NCI-H748 treated with DMSO at 0.1 percent for 48 hours (cell line): ENCODE measurements at places on chromosomes 1 and 21.
A peak's percentile ranks its signal among the peaks of the same experiment; 100 is the strongest.

DNA sequence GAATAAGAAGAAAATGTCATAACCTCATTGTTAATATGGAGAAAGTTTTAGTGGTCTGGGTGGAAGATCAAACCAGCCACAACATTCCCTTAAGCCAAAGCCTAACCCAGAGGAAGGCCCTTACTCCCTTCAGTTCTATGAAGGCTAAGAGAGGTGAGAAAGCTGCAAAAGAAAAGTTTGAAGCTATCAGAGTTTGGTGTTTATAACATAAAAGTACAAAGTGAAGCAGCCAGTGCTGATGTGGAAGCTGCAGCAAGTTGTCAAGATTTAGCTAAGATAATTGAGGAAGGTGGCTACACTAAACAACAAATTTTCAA lies 67.6 kb upstream of the BCL9 start:
- no peak for DNase-seq

DNA sequence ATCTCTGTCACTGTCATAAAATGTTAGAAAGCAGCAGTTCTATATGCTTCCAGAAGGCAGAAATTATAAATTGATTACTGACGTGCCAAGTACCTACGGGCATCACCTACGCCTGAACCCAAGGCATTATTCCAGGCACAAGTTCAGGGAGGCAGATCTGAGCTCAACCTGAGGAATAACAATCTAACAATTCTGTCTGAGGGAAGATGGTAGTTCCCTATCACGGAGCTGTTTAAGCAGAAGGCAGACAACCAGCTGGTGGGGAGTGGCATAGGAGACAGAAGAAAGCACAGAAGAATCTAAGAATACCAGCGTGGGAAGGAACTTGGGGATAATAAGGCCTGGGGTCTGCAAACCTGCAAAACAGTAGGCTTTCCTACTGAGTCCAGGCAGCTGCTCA lies 40.4 kb downstream of the SLC9A1 start:
- no peak for DNase-seq

- no peak for DNase-seq
These were observed 140.4 kb downstream of the CDC7 start for GRCh38 chr1:91640877-91641526.

GRCh38 chr1:14437417-14437918 lies 161.0 kb upstream of the KAZN start:
- DNase-seq, result no peak

- no peak for DNase-seq
These were observed 39.1 kb upstream of the EFCAB14 start for GRCh38 chr1:46757956-46758528.

GRCh38 chr1:118739501-118739900 lies 248.6 kb downstream of the TBX15 start:
- no peak for DNase-seq

- no peak for DNase-seq
These were observed 13.2 kb downstream of the TMEM269 start for GRCh38 chr1:42797979-42798378.

- no peak for DNase-seq
These were observed 39.7 kb downstream of the LRP8 start for GRCh38 chr1:53288002-53288789.

- peak; percentile 22 for DNase-seq
These were observed 861 bp upstream of the DRAXIN start for GRCh38 chr1:11690397-11691301.

GRCh38 chr1:98387701-98388100 lies 273.8 kb upstream of the SNX7 start:
- no peak for DNase-seq

DNA sequence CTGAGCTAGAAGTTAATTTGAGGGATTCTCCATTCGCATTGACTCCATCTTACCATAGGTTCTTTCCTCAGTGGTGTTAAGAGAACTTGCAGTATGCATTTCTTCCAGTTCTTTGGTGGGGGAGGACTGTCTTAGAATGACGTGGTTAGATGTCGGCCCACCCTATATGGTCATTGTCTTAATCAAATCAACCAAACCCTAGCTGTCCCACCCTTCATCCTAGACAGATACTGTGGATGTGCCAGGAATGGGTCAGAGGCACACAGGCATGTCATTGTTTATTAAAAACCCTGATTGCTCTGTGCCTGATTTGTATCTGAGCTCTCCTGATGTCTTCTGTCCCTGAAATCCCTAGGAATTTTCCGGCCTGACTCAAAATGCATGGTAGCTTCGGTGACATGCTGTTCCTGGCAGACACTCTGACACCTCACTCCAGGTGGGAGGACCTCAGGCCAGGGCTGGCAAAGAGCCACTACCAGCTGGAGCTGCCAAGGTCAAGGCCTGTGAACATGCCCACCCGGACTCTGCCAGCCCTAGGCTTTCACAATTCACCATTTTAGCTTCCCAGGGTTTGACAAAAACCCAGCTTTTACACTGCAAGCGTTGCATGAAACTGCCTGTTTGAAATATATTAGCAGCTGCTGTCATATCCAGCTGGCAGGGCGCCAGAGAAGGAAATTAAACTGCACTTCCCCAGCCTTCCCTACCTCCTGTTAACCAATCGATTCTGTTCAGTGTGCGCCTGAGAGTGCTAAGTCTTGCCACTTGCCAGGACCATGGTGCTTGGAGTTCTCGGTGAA lies 134.0 kb downstream of the FAM78B start:
- no peak for DNase-seq

DNA sequence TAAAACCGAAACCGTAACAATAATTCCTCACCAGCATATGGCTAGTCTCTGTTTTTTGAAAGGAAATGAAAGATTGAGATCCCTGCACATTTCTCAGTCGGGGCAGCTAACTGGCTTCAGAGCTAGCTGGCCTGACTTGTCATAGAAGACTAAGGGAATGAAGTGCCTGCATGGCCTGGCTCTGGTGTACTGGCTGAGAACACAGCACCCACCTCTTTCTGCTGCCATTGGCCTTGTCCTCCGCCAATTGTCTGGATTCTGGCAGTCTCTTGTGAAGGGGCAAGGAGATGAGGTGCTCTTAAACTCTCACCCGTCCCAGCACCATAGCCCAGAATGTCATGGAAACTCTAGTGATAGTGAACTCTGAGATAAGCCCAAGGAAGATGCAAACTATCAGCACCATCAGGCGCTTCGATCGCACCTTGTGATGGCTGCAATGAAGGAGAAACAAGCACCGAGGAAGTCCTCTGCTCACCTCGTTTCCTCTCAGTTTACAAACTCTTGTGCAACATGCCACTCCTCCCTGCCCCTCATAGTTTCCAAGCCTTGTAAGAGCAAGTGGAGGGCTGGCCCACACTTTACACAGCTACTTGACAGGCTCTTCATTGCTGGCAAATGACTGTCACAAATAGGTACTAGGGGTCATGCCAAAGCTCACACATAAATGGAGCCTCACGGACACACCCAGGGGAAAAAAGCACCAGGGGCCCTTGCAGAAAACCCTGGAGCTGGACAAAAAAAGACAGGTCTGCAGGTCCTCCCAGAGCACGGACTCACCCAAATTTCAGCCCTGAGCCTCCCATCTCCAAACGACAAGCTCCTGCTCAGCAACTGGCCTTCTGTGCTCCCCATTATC lies 16.4 kb downstream of the INPP5B start:
- no peak for DNase-seq

GRCh38 chr1:78651241-78651640 lies 1.6 kb downstream of the IFI44 start:
- DNase-seq, result no peak

DNA sequence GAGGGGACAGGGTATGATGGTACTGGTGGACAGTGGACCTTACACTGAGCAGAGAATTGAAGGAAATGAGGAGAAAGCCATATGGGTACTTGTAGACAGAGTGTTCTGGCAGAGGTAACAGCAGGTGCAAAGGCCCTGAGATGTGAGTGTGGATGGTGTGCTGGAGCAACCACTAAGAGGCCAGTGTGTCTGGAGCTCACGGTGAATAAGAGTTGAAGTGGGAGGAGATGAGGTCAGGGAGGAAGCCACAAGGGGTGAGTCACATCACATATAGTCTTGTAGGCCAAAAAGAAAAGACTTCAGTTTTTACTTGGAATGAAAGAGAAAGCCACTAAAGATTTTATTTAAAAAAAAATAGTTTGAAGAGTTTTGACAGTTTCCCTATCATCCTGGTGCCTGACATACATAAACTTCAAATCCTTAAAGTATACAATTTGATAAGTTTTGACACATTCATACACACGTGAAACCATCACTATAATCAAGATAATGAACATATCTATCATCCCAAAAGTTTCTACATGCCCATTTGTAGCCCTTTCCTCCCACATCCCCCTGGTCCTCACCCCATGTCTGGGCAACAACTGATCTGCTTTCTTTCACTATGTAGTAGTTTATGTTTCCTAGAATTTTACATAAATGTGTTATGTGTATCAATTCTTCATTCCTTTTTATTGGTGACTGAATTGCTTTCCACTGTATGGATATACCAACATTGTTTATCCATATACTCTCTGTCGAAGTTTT lies 148.4 kb downstream of the GPATCH2 start:
- DNase-seq, result no peak

DNA sequence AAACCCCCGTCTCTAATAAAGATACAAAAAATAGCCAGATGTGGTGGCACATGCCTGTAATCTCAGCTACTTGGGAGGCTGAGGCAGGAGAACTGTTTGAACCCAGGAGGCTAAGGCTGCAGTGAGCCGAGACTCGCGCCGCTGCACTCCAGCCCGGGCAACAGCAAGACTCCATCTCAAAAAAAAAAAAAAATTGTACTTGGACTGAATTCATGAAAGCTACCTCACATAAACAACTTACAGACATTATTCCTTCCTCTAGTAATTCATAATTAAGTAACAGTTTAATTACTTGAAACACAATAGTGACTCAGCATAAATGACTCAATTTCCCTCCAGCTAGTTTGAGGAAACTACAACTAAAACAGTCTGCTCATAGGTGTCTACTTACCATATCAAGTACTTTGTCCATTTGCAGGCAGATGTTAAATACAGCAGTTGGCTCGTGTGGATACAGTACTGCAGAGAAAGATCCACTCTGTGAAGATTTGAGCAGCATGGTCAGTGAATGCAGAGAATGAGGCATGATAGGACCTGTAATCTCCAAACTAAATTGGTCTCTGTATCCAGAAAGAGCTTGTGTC lies 9.4 kb downstream of the DONSON start:
- DNase-seq, result no peak

- DNase-seq, result no peak
These were observed 873 bp downstream of the IFT25 start for GRCh38 chr1:53944469-53945182.

DNA sequence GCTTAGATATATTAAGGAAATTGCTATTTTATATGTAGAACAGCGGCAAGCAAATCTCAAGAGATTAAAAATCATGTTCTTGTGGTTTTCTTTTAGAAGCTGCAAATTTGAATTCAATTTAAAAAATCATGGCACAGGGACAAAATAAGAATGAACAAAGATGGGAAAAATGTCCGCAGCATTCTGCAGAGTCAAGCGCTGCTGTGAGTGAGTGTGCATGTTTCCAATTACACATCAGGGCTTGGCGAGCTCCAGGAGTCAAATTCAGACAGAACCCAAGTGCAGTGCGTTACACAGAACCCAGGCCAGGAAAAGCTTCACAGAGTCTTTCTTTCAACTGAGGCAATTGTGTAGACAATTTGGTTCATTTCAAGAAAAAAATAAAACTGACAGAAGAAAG lies 33.3 kb upstream of the ERG start:
- no peak for DNase-seq

GRCh38 chr21:24988941-24989340 lies 618.3 kb downstream of the MRPL39 start:
- DNase-seq, result no peak

DNA sequence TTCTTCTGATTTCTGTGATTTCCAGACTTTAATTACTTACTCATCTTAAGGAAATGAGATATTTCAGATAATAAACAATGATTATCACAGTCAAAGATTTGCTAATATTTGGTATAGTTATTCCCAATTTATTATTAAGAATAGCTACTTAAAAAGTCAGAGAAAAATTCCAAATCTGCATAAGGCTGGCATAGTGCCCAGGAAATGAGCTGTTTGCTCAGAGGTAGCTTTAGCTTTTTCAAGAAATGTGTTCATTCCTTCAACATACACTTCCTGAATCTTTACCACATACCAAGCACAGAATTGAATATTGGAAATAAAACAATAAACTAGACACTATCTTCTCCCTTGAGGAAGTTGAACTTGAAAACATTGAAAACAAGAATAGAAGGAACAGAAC lies 44.3 kb upstream of the KCNK1 start:
- DNase-seq, result no peak

GRCh38 chr21:37248298-37248697 lies 18.8 kb downstream of the VPS26C start:
- no peak for DNase-seq

DNA sequence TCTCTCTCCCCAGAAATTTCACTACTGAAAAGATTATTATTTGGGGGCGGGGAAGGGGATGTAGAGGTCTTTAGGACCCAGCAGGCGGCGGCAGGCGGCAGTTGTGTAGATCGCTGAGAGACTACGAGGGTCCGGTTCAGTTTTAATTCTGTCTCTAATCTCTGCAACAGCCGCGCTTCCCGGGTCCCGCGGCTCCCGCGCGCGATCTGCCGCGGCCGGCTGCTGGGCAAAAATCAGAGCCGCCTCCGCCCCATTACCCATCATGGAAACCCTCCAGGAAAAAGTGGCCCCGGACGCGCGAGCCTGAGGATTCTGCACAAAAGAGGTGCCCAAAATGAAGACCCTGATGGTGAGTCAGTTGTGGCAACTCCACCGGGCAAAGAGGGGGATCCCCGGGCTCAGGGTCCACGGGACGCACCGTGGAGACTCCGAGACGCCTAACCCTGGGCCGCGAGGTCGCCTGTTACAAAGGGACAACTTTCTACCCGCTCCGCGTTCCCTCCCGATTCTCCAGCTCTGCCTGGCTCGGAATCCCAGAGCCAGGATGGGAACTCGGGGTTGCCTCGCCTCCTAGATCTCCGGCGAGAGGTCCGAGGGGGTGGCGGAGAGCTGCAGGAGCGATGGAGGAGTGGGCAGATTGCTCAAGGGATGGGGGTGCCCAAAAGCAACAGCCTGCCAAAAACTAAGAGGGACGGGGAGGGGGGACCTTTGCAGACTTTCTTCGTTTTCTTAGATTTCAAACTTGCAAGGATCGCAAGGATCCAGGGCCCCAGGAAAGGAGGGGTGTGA lies at the start of gene ST6GALNAC5:
Gene ST6GALNAC5, plus strand, starts transcription at position 139 of the 789 bp plus-strand sequence.
- peak; percentile 59 for DNase-seq

DNA sequence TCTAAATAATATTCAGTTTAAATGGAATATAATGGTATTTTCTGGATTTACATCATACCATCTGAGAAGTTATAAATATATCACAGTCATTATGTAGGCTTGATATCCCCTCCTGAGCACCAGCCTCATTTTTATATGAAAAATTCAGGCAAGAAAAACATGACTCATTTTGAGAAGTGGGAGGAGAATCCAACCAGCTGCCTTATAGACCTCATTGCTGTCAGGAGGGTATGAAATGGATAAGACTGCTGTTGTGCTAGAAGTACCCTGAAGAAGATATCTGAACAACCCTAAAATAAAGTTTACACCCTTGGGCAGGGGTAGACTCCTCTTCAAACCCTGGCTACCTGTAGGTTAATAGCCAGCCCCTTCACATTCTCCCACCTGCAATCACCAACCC lies 8.8 kb downstream of the GIPC2 start:
- no peak for DNase-seq
